ENCODE measurements at places on chromosomes 6 and 20.

- DNase-seq: peak; percentile 23
Observed at GRCh38 chr6:33126101-33126714, 50.4 kb downstream of the HLA-DPB1 start.

- no peak for DNase-seq
Observed at GRCh38 chr6:26367114-26367513, 2.1 kb downstream of the BTN3A2 start.

GRCh38 chr6:40802481-40802880, 215.3 kb upstream of the LRFN2 start:
- DNase-seq: no peak

GRCh38 chr20:35657271-35657670, 7.4 kb downstream of the CPNE1 start:
- DNase-seq: no peak

DNA sequence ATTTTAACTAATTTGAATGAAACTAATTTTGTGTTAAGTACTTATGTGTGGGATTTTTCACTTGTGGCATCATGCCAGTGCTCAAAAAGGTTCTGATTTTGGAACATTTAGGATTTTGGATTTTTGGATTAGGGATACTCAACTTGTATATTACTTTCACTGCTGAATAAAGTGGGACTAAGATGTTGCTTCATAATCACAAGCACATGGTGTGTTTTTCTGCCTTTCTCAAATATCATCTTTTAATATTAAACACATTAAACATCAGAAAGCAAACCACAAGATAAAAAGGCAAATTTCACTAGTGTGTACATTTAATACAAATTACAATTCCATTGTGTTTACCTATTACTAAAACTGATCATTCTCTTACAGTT, 89.8 kb downstream of the ARHGAP18 start:
- no peak for DNase-seq

DNA sequence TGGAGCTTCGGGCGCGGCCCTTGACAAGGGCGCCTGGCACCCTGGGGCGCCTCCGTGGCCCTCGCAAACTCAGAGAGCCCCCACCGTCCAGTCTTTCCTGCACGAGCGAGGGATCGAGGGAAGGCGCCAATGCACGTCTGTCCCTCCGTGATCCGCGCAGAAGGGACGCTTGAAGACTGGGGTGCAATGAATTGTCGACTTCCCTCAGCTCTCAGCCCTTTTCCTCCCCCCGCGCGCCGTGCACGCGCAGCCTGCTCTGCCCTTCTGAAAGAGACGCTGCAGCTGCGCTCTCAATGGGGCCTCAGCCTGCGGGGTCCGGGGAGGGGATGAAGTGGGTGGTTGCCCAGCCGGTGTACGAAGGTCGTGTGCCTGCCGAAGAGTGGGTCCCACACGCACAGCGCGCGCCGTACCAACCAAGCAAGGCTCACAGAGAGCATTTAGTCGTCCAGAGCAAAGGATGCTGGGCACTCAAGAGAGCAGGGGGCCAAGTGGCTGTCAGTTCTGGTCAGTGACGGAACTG, 5.5 kb upstream of the SOX4 start:
- no peak for DNase-seq

GRCh38 chr20:62395311-62396242, 8.7 kb downstream of the RPS21 start:
- no peak for DNase-seq

DNA sequence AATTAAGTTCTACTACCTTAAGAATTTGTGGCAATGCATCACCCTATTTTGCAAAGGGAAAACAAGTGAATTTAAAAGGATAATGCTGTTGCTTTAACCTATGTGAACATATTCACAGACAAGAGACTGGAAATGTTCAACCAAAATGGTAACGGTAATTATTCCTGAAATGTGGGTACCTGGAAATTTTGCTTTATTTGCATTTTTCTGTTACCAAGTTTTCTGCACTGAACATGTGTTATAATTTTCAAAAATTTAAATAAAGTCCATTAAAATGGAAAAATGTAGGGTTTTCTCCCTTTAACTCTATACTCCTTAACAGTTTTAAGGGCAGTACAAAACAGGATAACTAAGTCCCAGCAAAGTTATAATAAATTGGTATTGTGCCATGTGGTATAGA, 66.4 kb downstream of the EPB41L2 start:
- DNase-seq: no peak

DNA sequence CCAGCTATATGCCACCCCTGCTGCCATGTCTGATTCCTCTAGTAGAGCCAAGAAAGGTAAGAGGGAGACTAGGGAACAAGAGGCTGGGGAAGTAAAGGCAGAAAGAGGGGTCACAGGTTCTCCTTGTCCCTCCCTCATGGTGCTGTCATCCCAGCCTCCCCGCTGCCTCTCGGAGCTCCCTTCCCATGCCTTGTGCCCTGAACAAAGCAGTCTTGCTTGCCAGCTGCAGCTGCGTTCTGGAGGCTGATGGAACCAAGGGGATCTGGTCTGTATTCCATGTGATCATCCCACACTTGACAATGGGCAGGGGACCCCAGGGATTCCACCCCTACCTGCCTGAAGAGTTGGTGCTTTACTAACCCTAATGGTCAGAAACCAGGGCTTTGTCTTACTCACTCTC, 61.4 kb downstream of the DAAM2 start:
- no peak for DNase-seq

- no peak for DNase-seq
Observed at GRCh38 chr6:158910484-158911440, 89.2 kb downstream of the RSPH3 start.

DNA sequence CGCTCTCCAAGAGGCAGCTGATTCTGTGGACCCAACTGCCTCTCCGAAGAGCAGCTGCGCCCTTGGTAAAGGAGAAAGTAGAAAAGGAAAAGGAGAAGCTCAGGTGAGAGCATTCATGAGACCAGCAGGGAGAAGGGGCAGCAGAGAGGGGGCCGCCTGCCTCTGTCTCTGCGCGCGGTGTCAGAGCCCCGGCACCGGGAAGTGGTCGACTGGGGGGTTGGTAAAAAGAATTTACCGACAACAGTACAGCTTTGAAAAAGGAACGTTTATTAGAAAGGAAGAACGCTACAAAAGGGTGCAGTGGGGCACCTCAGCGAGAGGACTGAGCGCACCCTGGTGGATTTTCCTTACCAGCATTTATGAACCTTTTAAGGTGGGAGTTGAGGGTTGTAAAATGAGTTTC, 61.9 kb downstream of the GPR6 start:
- DNase-seq: peak; percentile 22

- DNase-seq: no peak
Observed at GRCh38 chr6:21868226-21868625, 274.7 kb downstream of the SOX4 start.

DNA sequence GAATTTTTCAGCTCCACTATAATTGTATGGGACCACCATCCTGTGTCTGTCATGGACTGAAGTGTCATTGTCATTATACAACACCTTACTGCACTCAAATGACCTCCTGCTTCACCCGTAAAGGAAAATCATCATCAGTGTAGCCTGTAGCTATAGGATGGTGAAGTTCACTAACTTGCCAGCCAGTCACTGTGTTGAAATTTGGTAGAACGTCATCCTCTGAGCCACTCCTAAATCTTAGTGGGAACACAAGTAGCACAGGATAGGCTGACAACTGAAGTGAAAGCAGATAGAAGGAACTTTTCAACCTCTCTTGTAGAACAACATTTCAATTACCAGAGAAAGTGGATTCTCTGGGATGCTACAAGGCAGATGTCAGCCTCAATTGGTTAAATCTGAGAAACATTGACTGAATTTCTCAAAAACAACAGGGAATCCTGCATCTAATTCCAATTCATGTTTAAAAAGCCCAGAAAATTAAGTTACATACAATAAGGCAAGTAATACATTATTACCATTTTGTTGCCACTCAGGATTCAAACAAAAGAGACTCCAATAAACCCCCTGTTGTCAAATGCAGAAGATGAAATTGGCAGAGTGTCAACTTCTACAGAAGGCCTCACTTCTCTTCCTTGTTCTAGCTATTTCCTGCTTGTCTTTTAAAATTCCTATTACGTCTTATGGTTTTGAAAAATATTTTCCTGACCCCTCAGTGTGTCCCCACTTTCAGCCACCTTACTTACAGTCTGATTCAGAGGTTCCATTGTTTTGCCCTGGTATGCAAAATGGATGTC, 647.9 kb upstream of the AGPAT4 start:
- no peak for DNase-seq

DNA sequence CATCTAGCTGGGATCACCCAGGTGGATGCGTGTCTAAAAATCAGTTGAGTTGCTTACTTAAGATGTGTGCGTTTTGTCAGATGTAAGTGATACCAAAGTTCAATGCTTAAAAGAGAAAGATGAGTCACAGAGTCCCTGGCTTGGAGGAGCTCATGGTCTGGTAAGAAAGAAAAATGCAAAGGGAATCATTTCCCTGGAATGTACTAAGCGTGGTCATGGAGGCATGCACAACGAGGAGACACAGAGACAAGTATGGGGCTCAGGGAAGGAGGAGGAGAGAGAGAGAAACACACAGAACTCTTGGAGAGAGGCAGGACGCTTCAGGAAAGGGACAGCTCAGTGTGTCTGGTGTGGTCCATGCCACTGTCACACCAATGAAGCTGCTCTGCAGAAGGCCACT, 186.9 kb upstream of the GMDS start:
- DNase-seq: no peak

DNA sequence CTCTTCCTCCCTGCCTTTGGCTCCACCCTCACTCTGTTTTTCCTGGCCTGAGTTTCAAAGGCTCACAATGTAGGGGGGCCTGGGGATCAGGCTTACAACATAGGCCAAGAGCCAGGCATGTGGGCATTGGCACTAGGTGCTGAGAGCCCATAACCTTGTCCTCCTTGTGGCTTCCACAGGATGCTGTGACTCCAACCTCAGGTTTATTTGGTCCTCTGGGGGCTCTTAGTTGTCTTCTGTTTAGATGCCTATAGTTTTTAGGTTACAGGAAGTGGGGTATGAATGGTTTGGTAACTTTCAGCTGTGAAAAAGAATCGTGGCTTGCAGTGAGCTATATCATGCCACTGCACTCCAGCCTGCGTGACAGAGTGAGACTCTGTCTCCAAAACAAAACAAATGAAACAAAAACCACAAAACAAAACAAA, 25.6 kb downstream of the MMP24 start:
- no peak for DNase-seq

DNA sequence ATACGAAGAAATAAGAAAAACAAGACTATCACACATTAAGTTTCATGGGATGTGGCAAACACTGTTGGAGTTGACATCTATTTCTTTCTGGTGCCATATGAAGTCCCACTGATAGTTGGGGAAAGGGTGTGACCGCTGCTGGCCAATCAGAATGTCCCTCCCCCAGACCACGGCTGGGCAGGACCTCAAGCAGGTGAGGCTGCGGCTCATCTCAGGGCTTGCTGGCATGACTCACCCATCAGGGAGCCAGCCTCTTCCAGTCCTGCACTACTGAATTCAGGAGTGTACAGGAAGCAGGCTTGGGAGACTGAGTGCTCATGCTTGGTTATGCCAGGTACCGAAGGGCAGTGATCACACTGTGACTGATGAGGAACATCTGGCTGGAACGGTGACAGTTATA, 18.9 kb downstream of the PREP start:
- DNase-seq: no peak

DNA sequence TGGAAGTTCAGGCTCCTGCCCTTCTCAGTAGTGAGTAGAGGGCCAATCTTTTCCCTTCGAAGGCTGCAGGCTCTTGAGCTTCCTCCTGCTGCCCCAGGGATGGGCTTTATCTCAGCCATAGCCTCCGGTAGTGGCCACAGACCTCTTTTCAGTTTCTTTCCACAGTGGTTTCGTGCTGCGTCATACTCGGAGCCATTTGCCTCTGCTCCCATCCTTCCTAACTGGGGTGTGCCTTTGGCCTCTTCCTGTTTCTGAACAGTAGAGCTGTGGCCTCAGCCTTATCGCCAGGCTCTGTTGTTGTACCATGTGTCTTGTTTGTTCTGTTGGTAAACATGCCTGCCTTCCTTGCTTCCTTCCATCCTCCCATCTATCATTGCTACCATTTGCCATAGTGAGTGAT, 54.1 kb downstream of the TULP4 start:
- no peak for DNase-seq

DNA sequence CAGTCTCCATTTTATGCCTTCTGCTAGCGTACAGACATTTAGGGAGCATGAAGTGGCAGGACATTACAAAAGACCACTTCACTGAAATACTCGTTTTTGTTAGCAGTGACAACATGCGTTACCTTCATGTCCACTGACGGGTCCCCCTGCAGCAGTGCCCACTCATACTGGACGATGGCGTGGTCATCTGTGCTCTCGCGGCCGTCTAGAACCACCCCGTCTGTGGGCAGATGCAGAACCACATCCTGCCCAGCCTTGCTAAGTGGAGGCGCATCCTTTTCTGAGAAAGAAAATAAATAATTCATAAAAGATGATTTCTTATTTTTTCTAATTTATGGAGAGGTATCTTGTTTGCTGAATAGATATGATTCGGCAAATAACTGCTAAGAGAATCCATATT, 11.3 kb downstream of the LRP11 start:
- no peak for DNase-seq

GRCh38 chr6:43196337-43196736, 14.3 kb downstream of the CUL9 start:
- DNase-seq: no peak

GRCh38 chr6:80214436-80215022, 108.1 kb downstream of the BCKDHB start:
- no peak for DNase-seq

DNA sequence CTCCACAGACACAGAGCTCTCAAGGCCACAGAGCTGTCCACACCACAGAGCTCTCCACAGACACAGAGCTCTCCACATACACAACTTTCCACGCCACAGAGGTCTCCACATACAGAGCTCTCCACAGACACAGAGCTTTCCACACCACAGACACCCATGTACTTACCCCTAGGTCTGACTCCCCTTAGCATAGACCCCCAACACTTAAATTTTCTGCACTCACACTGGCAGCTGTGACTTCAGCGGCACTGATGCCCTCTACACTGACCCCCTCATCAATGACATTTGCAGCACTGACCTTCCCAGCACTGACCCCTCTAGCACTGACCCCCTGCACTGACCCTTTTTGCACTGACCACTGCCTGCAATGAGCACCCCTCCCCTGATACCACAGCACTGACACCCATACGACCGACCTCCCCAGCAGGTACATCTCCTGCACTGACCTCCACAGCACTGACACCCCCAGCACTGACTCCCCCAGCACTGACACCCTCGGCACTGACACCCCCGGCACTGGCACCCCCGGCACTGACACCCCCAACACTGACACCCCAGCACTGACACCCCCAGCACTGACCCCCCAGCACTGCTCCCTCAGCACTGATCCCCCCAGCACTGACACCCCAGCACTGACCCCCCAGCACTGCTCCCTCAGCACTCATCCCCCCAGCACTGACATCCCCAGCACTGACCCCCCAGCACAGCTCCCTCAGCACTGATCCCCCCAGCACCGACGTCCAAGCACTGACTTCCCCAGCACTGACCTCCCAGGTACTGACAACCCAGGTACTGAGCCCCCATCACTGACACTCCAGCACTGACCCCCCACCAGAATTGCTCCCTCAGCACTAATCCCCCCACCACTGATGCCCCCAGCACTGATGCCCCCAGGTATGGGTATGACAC, 56.5 kb downstream of the ERMARD start:
- DNase-seq: no peak

Measured in dorsolateral prefrontal cortex (tissue), 122 donors.